ENCODE measurements at places on chromosomes 7 and 10. TPM values are rescaled to one million over a fixed set of nuclear protein-coding genes. Genes with fewer than 3 reads are reported as not detected.

The CALML3 gene
- not detected for total RNA-seq

The CALML5 gene
- not detected for total RNA-seq

The PLXDC2 gene
- total RNA-seq: 0.02 TPM

The C10orf105 gene
- not detected for total RNA-seq

The SPDYE2B gene
- not detected for total RNA-seq

The CPA1 gene
- total RNA-seq: not detected

The CTAGE4 gene
- not detected for total RNA-seq

The ADIRF gene
- not detected for total RNA-seq

The AKR1D1 gene
- total RNA-seq: not detected

The ASB10 gene
- total RNA-seq: not detected

All from A549 treated with Mapracorat at 1 μM for 4 hours (cell line).